NT2/D1 (cell line): ENCODE measurements at places on chromosomes 7 and 10.

DNA sequence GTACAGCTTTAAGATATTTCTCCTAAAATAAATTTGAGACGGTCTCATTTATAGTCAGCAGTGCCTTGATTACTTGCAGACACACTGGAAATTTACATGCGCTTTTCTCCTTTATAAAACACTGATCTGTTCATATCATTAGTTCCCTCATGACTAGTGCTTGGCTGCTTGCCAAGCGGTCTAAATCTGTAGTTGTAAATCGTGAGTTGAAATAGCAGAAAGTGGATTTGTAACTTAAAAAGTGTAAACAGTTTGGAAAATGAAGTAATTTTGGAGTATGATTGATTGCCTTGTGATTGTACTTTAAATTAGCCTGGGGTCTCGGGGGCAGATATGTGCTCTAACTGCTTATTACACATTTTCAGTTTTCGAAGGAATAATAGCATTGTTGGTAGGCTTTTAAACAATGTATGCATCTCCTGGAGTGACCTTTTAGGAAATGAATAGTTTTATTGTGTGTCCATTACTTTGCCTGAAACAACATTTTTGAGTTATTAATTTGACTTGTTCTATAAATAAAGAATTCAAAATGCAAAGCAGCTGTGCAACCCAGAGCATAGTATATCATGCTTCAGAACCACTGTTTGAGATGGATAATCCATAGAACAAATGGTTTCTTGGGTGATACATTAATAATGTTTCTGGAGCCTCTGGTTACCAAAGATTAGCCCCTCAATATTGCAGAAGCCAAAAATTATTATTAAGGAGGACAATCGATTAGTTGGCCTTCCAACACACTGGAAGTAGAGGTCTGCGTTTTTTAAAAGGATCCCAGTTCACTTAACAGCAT, 73.3 kb downstream of the ARID5B start:
- DNase-seq, result no peak

GRCh38 chr10:121595351-121595805, 2.9 kb downstream of the FGFR2 start:
- no peak for DNase-seq

DNA sequence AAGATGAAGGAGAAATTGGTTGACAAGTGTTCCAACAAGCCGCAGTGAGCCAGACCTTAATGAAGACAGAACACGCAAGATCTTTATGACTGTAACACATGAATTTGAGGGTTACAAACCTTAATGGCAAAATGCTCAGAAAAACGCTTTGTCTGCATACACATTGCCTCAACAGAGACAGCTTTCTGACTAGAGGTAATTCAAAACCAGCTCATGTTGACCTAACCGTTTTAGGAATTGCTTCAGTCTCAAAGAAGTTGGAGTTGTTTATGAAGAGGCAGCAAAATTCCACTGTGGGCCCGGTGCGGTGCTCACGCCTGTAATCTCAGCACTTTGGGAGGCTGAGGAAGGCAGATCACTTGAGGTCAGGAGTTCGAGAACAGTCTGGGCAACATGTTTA, 2.2 kb upstream of the GTF2I start:
- no peak for DNase-seq

DNA sequence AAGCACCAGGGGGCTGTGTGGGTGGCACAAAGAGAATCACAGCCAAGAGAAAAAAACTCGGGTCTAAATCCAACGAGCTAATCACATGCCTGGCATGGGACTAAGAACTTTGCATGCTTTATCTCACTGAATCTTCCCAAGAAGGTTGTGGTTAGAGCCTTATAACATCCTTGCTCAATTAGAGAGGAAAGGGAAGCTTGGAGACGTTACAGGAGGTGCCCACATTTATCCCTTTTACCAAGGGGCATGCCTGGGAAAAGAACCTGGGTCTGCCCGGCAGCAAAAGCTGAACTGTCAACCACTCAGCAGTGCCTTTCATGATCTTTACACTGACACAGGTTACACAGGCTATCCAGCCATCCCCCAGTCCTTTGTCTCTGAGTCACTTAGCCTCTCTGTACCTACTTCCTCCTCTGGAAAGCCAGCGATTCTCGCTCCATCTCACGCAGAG, 190.1 kb downstream of the PRPF18 start:
- DNase-seq, result no peak

DNA sequence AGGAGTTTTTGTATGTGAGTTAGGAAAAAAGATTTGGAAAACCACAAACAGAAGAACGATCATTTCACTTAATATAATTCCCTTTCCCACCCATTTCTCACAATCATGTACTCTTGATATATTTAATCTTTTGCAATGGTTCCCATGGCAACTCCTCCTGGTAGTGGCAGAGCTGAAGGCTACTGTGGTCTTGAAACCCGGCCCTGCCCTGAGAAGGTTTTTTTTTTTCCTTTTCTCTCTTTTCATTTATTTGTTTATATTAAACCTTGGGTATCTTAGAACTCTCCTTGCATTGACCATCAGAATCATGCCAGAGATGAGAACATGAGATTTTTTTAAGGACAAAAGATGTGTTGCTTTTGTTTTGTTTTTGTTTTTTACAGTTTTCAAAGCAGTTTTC, 566.1 kb upstream of the NRP1 start:
- DNase-seq, result no peak

DNA sequence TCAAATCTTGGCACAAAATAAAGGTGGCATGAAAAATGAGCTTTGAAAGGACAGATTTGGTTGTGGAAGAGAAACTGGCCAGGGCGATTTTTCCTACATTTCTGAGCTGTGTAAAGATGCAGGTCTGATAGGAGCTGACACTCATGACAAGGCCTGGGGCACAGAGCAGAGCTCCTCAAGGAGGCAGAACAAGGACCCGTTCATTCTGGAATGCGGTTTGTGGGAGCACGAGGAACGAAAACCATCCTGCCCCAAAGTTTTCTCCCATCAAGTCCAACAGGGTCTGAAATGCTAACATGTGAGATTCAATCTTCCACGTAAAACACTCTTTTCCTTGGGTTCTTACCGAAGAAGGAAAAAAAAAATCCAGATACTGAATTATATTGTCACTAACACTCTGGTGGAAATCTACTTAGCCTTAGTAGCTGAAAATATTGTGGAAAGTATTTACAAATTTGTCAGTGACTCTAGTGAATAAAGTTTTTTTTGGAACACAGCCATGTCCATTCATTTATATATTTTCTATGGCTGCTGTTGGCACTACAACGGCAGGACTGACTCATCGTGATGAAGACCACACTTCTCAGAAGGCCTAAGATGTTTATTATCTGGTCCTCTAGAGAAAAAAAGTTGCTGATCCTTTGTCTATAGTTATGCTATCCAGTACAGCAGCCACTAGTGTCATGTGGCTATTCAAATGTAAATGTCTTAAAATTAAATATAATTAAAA, 215.7 kb downstream of the BAMBI start:
- DNase-seq, result no peak

DNA sequence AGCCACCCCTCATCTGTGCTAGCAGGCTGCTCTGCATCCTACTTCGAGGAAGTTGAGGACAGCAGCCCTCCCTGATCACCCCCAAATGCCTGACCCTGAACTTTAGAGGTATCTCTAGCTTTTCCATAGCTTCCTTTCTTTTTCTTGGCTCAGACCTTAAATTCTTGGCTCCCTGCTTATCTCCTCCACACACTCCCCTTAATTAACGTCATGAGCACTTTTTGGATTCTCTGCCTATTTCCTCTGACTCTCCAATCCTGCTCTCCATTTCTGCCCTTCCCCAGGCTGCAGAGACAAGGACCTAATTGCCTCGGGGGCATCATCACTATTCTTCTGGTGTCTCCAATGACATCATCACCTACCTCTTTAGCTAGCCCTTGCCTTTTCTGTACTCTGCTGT, 40.8 kb upstream of the SEC61G start:
- no peak for DNase-seq

DNA sequence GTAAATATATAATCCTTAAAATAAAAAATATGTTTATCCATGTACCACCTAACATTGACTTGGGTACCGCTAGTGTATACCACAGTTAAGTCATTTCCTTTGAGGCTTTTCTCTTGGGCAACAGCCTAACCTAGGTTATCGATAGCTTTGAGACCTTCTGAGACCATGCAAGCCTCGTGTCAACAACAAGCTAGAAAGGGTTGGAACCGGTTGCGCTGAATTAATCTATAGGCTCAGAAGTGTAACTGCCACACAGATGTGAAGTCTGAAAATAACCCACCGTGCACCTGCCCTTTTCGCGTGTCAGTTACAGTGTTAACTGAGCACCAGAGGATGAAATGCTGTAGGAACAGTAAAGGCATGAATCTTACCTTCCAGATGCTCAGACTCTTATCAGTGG, 59.8 kb downstream of the ARID5B start:
- DNase-seq, result no peak

- DNase-seq, result no peak
These were observed 34.0 kb downstream of the BRI3 start for GRCh38 chr7:98315318-98315993.

DNA sequence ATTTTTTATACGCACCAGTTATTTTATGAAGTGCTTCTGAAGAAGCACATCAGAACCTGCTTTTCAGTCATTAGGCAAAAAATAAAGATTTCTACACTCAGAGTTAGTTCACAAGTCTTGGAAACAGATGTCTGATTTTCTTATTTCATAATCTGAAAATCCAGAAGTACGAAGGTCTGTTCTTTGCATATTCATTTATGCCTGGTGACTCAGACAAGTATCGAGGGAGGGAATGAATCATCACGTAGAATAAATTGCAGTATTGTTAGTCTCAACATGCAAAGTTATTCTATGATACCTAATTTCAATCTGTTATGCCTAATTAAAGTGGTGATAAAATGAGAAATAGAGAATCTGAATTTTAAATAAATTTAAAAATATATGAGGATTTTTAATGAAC, 113.6 kb upstream of the SEM1 start:
- no peak for DNase-seq

GRCh38 chr7:81162771-81163525, 244.1 kb upstream of the SEMA3C start:
- DNase-seq, result no peak

- DNase-seq, result no peak
These were observed 111.1 kb upstream of the CREB5 start for GRCh38 chr7:28301148-28301641.

GRCh38 chr10:23413629-23414089, 25.2 kb upstream of the OTUD1 start:
- no peak for DNase-seq

- DNase-seq, result no peak
These were observed 229.5 kb downstream of the BICC1 start for GRCh38 chr10:58742141-58742540.

DNA sequence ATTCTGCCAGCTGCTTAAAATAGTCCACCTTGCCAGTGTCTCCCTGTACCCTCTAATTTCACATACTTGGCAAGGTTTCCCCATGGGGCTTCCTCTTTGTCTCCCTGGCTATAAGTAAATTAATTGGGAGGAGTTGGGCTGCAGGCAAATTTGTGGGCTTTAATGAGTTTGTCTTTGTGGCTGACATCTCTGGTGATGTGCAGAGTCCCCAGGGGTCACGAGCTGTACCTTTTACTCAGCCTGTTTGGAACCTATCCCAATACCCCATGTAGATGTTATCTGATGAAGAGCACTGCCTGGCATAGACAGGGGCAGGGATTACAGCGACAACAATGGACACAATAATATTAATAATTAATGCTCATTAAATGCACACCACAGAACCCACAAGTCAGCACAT, 132.5 kb downstream of the SLIT1 start:
- no peak for DNase-seq

DNA sequence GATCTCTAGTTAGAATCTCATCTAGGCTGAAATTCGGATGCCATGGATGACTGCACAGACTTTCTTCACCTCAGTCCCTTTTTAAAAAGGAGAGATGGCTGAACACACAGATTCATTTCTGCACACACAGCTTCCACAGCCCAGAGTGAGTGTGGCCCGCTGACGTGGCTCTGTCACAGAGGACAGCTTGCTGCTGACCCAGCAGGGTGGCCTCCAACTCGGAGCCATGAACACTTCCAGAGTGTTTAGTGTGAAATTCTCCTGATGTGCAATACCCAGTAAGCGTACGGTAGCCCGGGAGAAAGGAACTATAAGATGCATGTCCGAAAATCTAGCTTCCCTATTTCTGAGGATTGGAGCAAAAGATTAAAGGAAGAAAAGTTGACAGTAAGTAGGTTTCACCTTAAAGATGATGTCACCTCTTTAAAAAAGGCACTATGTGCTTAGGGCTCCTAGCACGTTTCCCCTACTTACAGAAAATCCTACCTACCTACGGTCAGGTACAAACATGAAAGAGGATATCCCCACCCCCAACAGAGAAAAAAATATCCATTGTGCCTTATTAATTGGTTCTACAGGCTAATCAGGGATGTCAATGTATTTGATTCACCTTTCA, 162.2 kb downstream of the RAPGEF5 start:
- DNase-seq, result no peak

DNA sequence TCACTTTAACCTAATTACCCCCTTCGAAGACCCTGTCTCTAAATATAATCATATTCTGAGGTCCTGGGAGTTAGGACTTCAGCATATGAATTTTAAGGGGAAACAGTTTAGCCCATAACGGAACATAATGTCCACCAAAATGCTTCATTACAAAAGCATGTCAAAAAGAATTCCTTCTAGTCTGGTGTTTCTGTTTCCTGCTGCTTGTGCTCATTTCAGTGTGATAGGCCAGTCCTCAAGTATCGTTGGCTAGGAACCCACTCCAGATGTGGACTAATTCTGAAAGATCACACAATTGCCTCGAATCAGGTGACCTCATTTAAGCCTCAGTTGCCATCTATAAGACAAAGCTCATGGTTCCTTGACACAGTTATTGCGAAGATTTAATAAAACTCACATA, 29.6 kb downstream of the INPP5F start:
- DNase-seq, result no peak

DNA sequence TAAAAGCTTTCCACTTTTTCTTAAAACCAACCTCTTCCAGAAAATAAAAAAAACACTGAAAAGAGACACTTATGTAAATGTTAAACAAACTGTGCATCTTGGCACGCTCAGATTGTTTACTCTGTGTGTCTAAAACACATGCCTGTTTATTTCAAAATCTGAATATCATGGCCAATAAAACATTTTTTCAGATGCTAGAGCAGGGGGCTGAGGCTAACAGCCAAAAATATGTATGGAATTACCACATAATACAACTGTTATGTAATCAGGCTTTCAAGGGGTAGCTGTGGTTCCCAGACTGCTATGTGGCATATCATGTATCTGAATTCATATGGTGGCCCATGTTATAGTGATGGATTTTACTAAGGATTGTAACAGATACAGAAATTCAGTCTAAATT, 130.4 kb downstream of the HIBADH start:
- DNase-seq, result no peak

DNA sequence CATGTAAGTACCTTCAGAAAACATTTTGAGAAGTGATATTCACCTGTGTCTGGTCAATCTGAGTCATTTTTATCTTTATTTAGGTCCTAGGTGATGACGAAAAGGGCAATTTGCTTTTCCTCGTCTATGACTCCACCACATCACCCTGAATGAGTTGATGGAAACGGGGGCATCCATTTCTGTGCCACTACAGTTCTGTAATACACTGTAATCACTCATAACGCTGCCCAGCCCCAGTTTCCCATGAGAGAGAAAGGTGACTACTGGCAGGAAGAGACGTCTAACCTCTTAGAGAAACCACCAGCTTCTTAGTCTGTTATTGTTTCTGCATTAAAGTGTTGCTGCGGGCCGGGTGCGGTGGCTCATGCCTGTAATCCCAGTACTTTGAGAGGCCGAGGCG, 205.3 kb upstream of the MKLN1 start:
- DNase-seq, result no peak
